Uterus (tissue), 4 donors: ENCODE measurements at places on chromosomes 7 and 10.
A peak's percentile ranks its signal among the peaks of the same experiment; 100 is the strongest.

DNA sequence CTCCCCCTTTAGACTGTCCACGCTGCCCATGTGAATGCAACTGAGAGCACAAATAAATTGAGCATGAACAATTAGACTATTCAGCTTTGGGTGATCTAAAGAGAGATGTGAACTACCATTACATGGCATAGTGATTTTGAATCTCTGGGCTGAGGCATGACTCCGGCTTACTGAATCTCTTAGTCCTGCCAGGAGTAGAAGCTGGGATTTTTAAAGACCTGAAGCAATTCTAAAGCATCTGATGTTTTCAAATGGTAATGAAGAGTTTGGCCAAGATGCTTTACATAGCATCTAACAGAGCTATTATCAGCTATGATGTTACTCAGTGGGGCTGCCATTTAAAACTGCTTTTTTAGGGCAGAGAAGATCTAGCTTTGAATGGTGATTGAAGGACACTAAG lies 1059.1 kb downstream of the SORCS3 start:
- H3K27ac ChIP-seq = no peak overlapping the region
- no peak overlapping the region for H3K4me3 ChIP-seq
- no peaks in the 10 kb centered on the region for H3K4me1 ChIP-seq
- no peaks in the 10 kb centered on the region for H3K36me3 ChIP-seq

DNA sequence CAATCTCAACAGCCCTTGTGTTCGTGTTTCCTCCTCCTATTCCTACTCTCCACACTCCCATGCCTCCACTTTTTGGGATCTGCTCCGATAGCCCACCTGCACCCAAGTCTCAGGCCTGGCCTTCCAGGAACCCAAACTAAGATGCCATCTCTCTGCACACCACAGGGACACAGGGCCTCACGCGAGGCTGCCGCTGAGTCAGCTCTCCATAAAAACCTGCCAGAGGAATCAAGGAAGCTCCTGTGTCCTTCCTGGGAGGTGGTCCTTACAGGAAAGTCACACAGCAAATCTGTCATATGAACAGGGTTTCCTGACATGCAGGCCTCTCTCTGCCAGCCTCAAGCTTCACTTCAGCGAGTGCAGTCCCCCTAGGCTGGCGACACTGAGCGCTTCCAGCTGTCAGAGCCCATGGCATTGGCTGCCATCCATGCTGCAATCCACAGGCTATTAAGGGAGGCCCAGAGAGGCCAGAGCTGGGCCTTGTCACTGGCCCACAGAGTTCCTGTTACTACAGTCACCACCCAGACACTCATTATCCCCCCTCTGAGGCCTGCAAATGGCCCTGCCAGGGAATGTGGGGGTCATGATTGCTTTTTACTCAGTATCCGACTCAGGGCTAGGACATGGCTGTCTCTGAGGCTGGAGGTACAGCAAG lies 151.4 kb downstream of the OAT start:
- H3K4me1 ChIP-seq = no peaks in the 10 kb centered on the region
- no peak for DNase-seq
- no peak overlapping the region for H3K27ac ChIP-seq

DNA sequence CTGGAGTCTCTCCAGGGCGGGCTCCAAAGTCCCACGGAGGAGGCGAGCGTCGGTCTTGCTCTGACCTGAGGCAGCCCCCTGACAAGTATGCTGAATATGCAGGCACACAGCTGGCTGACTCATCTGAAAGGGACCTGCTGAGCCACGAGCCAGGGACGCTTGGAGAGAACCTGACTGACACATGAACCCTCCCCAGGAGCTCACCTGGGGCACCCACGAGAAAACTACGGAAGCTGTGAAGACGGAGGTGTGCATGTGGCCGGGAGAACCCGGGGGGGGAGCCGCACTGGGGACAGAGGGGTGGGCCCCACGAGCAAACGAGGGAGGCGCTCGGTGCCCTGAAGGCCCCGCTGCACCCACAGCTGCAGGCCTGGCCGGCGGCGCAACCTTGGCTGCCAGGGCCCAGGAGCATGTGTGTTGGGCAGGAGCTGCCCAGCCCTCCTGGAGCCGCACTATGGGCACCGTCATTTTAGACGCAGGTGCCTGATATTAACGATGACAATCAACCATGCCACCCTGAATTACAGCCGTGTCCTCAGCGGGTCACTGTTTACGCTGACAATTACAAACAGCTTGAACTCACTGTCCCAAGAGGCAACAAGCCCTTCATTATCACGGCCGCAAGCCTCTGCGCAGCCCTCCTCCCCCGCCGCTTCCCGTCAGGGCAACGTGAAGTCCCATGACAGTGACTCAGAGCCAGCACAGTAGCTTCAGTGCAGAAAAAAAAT lies 64.7 kb downstream of the DIP2C start:
- DNase-seq = peak; percentile 76
- H3K36me3 ChIP-seq = no peaks in the 10 kb centered on the region

DNA sequence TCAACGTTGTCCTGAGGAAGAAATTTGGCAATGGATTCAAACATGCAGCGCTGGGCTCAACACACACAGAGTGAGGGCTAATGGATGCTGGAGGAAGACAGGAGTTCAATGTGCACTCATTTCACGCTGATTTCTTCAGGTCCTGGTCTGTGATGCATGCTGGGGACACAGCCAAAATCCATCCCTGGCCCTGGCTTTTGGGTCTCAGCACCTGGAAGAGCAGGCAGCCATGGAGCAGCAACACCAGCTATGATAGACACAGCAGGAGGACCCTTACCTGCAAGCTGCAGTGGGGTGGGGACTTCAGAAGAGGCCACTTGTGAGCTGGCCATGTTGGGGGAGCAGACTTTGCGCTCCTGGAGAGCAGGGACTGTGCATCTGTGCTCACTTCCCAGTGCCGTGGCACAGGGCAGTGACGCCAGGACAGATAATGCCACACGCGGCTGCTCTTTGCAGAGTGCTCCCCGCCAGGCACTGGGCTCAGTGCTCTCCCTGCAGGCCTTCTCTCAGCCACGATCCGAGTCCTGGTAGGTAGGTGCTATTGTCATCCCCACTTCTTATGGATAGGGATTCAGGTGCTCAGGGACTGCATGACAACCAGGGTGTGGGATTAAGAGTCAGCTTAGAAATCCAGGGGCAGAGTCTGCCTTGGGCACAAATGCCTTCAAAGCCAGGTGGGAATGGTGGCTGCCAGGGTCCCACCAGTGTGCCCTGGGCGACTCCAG lies 138.8 kb upstream of the UNC5B start:
- no peak overlapping the region for H3K4me3 ChIP-seq
- H3K36me3 ChIP-seq = no peaks in the 10 kb centered on the region
- no peak for DNase-seq
- H3K27ac ChIP-seq = no peak overlapping the region
- H3K27me3 ChIP-seq = no peaks in the 10 kb centered on the region

DNA sequence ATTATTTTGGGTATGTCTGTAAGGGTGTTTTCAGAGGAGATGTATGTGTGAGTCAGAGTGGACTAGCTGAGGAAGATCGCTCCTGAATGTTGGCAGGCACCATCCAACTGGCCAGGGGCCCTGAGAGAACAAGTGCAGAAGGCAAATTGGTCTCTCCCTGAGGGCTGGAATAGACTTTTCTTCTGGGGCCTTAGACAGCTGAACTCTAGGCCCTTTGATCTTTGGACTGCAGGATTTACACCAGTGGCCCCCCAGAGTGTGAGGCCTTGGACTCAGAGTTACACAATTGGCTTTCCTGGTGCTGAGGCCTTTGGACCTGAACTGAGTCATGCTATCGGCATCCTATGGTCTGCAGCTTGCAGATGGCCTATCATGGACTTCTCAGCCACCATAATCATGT lies 217.2 kb downstream of the REEP3 start:
- no peaks in the 10 kb centered on the region for H3K36me3 ChIP-seq
- no peaks in the 10 kb centered on the region for H3K4me1 ChIP-seq
- no peak overlapping the region for H3K4me3 ChIP-seq
- H3K27me3 ChIP-seq = no peaks in the 10 kb centered on the region

DNA sequence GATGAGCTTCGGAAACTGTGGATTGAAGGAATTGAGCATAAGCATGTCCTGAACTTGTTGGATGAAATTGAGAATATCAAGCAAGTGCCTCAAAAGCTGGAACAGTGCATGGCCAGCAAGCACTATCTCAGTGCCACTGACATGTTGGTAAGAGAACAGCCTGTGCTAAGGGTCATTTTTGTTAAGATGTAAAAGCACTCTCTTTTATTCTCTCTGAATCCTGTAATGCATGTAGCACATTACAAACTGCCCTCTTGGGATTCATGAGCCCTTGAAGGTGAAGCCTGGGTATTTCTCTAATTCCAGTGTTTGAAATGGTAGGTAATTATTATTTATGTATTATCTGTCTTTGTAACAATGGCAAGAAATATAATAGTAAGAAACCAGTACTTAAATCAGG lies 36.1 kb downstream of the EXOC4 start:
- no peaks in the 10 kb centered on the region for H3K4me1 ChIP-seq
- no peak for DNase-seq
- no peak overlapping the region for H3K4me3 ChIP-seq
- no peaks in the 10 kb centered on the region for H3K27me3 ChIP-seq

GRCh38 chr7:107913851-107914250 lies 22.9 kb downstream of the DLD start:
- no peaks in the 10 kb centered on the region for H3K36me3 ChIP-seq
- no peaks in the 10 kb centered on the region for H3K4me1 ChIP-seq
- H3K4me3 ChIP-seq = no peak overlapping the region
- no peak overlapping the region for H3K27ac ChIP-seq

- H3K27me3 ChIP-seq = no peaks in the 10 kb centered on the region
- H3K4me3 ChIP-seq = no peak overlapping the region
- H3K4me1 ChIP-seq = no peaks in the 10 kb centered on the region
- H3K27ac ChIP-seq = no peak overlapping the region
Measured at GRCh38 chr7:96097835-96098234, 224.1 kb downstream of the SLC25A13 start.

GRCh38 chr10:92891885-92892690 lies 43.8 kb downstream of the EXOC6 start:
- peak; percentile 27 for DNase-seq
- no peaks in the 10 kb centered on the region for H3K4me1 ChIP-seq
- no peaks in the 10 kb centered on the region for H3K27me3 ChIP-seq

DNA sequence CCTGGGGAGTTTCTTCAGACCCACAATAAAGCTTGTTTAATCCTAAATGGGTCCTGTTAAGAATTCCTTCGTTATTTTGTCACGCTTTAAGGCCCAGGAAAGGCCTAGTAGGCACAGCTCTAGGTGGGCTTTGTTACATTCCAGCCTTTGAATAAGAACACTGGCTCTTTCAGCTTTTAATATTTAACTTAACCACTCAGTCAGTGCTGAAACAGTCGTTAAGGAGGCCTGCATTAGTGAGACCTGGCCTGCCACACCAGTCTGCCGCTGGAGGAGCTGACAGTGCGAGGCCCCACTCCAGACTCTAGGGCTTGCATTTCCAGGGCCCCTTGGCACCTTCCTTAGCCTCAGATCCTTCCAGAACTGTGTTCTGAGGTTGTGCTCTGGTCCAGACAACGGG lies 351.4 kb downstream of the GLRX3 start:
- H3K4me3 ChIP-seq = no peak overlapping the region
- H3K27ac ChIP-seq = no peak overlapping the region
- no peaks in the 10 kb centered on the region for H3K4me1 ChIP-seq
- no peak for DNase-seq

- H3K4me1 ChIP-seq = no peaks in the 10 kb centered on the region
- H3K27ac ChIP-seq = no peak overlapping the region
- H3K27me3 ChIP-seq = no peaks in the 10 kb centered on the region
- no peak overlapping the region for H3K4me3 ChIP-seq
Measured at GRCh38 chr10:85902051-85902450, 464.5 kb downstream of the GRID1 start.

GRCh38 chr7:92832534-92833023 lies 3.8 kb downstream of the CDK6 start:
- H3K27me3 ChIP-seq = no peaks in the 10 kb centered on the region
- no peaks in the 10 kb centered on the region for H3K36me3 ChIP-seq
- peak overlapping the region; percentile 52 for H3K4me3 ChIP-seq
- no peaks in the 10 kb centered on the region for H3K4me1 ChIP-seq

- H3K36me3 ChIP-seq = no peaks in the 10 kb centered on the region
- no peaks in the 10 kb centered on the region for H3K27me3 ChIP-seq
- no peak overlapping the region for H3K27ac ChIP-seq
- H3K4me3 ChIP-seq = no peak overlapping the region
- no peak for DNase-seq
Measured at GRCh38 chr10:22761569-22762220, 47.3 kb upstream of the PIP4K2A start.

DNA sequence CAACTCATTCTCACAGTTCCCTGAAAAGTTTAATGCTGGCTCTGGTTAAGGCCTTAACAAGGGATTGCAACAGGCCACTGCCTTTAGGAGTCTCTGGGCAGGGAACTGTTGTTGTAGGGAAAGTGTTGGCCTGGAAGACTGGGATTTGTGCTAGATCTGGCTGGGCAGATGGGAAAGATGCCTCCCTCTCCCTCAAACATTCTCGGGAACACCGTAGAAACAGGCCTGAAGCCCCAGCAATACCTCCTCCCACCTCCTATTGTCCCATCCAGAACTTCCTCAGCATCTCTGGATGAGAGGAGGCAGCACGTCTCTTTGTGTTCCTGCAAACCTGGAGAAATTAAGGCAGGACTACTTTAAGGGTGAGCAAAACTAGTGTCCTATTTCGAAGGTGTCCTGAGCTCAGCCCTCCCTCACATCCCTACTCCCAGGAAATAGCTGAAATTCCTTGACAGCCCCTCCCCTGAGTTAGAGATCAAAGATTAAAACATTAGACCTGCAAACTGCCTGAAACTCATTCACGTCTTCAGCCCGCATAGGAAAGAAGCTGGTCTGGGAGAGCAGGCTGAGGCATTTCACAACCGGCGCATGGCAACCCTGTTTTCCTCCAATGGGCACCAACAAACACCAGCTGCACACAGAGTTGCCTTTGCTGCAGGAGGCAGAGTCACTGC lies 10.9 kb upstream of the MAP3K8 start:
- no peak for DNase-seq
- no peaks in the 10 kb centered on the region for H3K4me1 ChIP-seq
- H3K36me3 ChIP-seq = no peaks in the 10 kb centered on the region

DNA sequence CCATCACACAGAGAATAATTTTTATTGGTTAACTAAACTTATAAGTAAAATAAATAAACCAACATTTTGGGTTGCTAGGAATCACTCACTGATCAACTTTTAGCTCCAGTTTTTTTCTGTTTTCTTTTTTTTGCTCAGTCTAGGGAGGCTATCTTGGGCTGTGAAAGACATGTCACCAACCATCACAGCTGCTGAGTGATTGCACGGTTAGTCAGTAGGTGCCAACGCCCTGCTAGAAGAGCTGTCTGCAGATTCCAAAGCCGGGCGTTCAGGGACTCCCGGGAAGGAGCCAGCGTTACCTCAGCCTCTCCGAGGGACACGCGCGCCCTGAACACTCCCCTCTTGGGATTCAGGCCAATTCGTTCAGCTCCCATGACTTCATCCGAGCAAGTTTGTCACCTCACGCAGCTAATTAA lies 604 bp upstream of the STAM start:
- no peaks in the 10 kb centered on the region for H3K36me3 ChIP-seq
- peaks cover 12% of the 10 kb centered on the region for H3K4me1 ChIP-seq
- peak overlapping the region; percentile 92 for H3K4me3 ChIP-seq
- H3K27ac ChIP-seq = peak overlapping the region; percentile 98
- peak; percentile 75 for DNase-seq
- H3K27me3 ChIP-seq = no peaks in the 10 kb centered on the region
